ENCODE measurements at places on chromosomes 7 and 10.

GRCh38 chr10:123912871-123913270, 21.3 kb upstream of the CPXM2 start:
- DNase-seq, result no peak

GRCh38 chr10:27457966-27458365, 46.1 kb upstream of the RAB18 start:
- DNase-seq, result no peak

DNA sequence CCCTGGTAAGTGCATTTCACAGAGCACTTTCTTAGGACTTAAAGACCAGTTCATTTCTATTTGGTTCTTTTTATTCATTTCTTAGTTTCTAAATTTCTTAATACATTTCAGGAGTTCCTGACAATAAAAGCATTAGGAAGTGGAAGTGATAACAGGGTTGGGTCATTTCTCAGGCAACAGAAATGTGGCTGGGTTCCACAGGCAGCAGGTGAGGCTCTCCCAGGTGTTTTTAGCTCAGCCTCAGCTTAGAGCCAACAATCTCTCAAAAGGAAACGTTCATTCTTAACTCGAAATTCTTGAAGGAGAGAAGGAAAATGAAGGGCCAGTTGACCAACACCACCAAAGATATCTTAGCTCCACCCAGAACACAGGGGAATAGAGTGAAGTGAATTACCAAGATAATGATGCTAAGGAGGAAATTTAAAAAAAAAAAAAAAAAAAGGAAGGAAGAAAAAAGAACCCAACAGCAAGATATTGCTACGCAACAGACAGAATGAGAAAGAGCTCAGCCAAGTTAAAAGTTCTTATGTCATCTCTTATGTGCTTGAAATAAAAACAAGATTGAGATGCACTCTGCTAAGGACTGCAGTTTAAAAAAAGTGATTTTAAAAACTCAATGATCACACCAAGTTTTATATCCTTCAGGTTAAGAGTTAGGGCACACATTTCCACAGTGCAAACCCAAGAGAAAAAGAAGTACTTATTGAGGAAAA, 230.1 kb downstream of the GLI3 start:
- no peak for DNase-seq

GRCh38 chr10:96272316-96273280, 1.2 kb upstream of the BLNK start:
- no peak for DNase-seq

- peak; percentile 72 for DNase-seq
Measured at GRCh38 chr7:142603870-142604448, 145.3 kb upstream of the PRSS1 start.

- DNase-seq, result no peak
Measured at GRCh38 chr7:42843205-42843800, 68.6 kb downstream of the C7orf25 start.

GRCh38 chr10:56622335-56622973, 261.4 kb upstream of the ZWINT start:
- DNase-seq, result no peak

- DNase-seq, result peak; percentile 6
Measured at GRCh38 chr7:103447073-103447960, 1.3 kb upstream of the SLC26A5 start.

DNA sequence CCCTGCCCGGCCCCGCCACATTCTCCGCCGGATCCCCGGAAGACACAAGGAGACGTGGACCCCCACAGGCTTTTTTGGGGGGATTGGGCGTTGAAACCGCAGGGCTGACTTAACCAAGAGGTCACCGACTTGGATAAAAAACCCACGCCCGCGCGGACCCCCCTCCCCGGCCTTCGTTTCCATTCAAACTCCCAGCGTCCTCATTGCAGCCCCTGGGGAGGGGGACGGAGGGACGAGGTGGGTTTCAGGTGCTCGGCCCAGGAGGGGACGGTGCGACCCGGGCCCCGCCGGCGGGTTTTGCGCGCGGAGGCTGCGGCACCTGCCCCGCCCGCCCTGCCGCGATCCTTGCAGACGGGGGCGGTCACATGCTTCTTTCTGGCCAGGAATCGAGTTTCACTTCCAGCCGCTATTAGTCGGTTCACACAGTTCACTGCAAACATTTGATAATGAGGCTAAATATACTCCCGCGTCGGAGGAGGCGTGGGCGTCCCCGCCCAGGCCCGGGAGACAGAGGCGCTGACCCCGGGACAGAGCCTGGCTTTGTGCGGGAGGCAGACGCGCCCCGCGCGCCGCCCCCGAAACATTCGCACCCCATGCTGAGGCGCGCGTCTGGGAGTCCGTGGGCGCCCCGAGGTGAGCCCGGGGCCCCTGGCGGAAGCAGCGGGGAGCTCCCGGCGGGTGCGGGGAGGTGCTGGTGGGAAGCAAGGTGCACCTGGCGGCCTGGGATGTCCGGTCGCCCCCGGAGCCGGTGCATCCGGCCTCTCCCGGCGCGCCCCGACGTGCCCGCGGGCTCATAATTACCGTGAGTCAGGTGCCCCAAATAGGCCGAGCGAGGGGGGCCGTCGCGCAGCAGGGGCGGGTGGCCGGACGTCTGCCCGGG, 2.7 kb upstream of the PDGFA start:
- DNase-seq, result peak; percentile 18

DNA sequence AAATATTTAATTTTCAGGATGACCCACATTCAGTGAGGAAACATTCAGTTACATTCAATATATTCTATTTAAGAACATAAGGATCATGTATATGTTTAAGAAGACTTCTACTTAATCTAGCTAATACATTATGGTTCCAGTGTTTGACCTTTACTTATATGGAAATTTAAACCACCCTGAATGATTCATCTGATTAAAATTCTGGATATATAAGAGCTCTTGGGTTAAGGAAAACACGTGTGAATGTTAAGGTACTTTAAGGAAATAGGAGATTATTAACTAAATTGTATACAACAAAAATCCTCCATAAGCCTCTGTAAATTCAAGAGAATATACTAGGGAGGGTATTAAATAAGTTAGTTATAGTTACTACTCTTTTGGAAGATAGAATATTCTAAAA, 40.9 kb downstream of the HDAC9 start:
- no peak for DNase-seq

DNA sequence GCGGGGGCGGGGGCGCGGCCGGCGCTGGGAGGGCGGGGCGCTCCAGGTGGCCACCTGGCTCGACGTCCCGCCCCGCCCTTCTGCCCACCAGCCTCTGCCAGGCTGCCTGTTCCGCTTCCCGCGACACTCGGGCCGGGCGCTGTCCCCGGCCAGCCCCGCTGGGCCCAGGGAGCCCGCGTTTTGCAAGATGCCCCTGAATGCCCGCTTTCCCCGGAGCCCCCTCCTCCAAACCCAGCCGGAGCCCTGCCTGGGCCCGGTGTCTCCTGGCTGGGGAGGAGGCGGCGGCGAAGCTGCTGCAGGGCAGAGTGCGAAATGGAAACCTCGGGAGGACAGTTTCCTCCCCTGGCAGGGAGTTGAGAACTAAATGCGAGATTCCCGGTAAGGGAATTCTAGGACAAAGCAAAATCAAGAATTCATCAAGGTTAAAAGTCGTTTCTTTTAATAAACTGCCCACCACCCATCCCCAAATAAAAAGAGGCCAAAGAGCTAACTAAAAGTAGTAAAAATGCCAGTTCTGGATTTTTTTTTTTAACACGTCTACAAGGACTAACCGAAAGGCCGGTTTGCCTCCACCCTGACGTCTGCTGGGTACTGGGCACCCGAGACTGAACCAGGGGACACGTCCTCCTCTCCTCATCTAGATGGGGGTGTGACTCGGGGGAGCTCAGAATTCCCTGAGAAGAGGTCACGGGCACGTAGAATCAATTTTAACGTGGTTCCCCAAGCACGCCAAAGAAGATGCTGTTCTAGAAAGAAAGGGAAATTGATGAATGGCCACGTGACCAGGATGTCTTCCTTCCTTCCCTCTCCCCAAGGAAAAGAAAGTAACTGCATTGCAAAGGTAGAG, 200.4 kb upstream of the NFE2L3 start:
- DNase-seq, result no peak

GRCh38 chr10:51121861-51122260, 47.6 kb downstream of the PRKG1 start:
- DNase-seq, result no peak

DNA sequence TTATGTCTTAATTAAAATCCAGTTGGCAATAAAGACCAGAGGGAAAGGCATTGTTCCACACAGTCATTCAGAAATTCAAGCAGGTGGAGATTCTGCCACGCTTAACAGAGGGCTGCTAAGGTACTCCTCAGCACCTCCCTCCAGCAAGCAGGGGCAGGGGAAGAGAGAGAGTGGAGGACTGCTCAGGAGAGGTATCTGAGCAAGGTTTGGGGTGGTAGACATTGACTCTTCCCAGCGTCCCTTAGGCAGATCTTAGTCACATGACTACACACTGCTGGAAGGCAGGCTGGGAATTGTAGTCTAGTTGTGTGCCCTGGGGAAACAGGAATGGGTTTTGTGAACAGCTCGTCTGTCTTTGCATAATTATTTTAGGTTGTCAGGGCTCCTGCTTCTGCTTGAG, 181.6 kb downstream of the NPSR1 start:
- DNase-seq, result no peak

GRCh38 chr10:14459665-14460064, 128.9 kb upstream of the FRMD4A start:
- no peak for DNase-seq

GRCh38 chr7:99357701-99358490, 16.6 kb upstream of the ARPC1B start:
- DNase-seq, result no peak

DNA sequence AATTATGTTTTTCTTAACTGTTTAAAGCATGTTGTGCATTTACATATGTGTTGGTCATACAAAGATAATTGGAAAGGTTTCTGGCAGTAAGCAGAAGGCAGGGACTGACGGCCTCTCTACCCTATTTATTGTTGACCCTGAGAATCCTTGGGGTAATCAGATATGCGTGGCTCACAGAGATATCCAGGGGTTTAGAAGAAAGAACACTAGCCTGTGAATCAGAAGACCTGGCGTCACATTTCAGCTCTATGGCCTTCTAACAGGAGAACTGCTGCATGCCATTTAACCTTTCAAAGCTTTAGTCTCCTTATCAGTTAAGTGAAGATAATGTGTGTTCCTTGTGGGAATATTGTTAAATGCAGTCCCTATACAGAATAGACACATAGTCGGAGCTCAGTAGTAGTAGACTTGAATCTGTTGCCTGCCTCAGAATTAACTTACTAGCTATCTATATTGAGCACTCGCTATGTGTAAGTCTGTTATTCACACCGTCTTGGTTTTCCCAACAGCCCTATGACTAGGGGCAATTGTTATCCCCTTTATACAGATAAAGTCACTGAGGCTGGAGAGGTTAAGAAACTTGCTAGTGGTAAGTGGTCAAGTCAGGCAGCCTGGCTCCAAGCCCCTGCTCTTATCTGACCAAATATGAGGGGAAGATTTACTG, 129.6 kb upstream of the ANKRD1 start:
- DNase-seq, result no peak

DNA sequence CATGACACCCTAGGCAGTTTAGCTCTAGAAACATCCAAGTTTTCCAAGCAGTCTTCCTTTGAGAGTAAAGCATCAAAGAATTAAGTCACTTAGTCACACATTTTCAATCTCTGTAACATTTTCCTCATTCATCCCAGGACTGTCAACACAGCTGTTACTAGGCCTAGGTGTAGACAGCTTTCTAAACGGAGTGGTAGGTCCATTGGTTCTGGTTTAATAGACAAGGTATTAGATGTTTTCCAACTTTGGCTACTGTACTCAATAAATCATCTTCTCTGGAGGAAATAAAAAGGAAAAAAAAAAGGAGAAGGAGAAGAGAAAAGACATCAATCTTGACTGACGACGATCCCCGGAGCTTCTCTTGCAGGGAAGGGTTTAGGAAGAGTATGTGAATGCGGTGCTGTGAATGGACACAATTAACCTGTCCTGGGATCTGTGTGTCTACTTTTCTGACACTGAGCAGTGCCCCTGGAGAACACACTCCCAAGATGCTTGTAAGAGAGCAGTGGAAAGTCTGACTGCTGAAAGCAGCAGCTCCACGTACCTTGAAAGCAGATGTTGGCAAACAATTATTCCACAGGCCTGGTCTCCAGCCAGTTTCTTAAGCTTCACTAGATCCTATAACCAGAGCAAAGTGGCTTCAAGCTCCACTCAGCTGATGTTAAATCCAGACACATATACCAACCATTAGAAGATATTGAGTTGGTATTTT, 59.1 kb downstream of the CXCL12 start:
- no peak for DNase-seq

- DNase-seq, result no peak
Measured at GRCh38 chr10:89216056-89216455, 8.9 kb upstream of the CH25H start.

DNA sequence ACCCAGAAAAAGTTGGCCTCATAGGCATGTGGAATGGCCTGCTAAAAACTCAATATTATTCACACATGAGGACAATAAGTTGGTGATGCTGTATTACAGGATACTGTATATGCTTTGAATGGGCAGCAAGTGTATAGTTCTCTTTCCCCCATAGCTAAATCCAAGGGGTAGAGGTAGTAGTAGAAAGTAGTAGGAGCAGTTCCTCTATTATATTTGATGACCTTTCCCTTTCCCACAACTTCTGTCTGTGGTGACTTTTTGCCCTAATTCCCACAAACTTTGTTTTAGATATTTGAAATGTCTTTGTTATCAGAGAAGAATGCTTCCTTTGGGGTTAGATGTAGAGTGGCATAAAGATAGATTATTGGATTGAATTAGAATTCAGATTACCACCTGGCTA, 154.0 kb upstream of the STEAP4 start:
- no peak for DNase-seq

- DNase-seq, result no peak
Measured at GRCh38 chr7:2807460-2807844, 36.7 kb downstream of the GNA12 start.

DNA sequence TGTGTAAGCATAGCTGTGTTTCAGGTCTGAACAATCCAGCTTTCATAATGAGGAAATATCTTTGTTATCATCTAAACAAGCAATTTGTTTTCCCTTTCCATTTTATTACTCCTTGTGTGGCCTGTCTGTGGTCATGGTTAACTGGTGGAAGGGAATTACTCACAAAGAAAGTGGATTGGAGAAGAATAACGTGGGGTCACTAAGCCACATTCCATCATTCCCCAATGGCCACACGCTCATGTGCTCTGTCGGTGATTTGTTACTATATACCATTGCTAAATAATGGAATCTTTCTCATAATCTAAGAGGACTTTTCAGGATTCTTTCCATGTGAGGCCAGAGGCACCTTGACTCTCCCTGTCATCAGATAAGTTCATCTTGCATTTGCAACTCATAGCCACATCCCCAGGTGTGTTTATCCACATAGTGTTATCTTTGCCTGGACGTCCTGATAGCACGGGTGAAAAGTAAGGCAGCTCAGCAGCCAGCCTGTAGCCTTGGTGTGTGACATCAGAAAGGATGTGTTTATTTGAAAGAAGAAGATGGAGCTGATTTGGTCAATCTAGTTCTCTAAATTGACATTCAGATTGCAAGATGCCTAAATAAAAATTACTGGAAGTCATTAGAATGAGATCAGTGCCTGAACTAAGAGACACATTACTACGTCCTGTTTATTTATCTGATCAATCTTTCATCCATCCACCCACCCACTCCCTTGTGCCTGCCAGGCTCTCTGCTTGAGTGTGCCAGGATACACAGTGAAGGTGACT, 128.9 kb downstream of the CELF2 start:
- DNase-seq, result no peak

GRCh38 chr10:132813001-132813401, 27.1 kb upstream of the NKX6-2 start:
- no peak for DNase-seq

- DNase-seq, result no peak
Measured at GRCh38 chr7:155395176-155395797, 62.6 kb upstream of the EN2 start.

All from CD4-positive, alpha-beta T cell treated with Interleukin-4 for 4 hours (primary cell).